ENCODE measurements at places on chromosomes 1 and 21.

GRCh38 chr1:10032590-10033358, at the start of gene UBE4B:
UBE4B (plus strand) TSS chr1:10032958; CDS start chr1:10033671, 713 bp downstream.
- DNase-seq: peak; percentile 99

GRCh38 chr1:24177161-24177560, 9.9 kb downstream of the IFNLR1 start:
- DNase-seq: no peak

GRCh38 chr1:32782086-32782485, 35.1 kb downstream of the YARS1 start:
- no peak for DNase-seq

DNA sequence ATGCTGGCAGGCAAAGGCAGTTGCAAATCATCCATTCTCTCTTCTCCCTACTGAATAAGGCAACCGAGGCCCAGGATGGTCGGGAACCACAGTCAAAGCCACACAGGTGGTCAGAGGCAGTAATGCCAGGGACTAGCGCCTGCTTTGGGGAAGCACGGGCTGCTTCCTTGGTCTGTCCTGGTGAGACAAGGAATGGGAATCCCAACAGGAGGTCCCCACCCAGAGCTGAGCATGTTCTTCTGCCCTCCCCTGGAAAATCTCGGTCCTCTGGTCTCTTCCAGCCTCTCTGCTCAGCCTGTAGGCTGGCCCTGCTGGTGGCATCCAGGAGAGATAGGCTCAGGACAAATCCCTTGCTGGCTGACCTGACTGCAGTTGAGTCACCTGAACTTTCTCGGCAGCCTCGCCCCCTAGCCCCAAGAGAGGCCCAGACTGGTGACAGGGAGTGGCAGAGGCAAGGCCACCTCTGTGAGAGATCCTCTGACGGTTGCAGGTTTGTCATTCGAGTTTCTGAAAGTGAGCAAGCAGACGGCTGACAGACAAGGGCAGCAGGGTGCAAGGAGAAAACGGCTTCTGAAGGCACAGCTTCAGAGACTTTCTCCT, 5.8 kb downstream of the OLIG1 start:
- DNase-seq: no peak

DNA sequence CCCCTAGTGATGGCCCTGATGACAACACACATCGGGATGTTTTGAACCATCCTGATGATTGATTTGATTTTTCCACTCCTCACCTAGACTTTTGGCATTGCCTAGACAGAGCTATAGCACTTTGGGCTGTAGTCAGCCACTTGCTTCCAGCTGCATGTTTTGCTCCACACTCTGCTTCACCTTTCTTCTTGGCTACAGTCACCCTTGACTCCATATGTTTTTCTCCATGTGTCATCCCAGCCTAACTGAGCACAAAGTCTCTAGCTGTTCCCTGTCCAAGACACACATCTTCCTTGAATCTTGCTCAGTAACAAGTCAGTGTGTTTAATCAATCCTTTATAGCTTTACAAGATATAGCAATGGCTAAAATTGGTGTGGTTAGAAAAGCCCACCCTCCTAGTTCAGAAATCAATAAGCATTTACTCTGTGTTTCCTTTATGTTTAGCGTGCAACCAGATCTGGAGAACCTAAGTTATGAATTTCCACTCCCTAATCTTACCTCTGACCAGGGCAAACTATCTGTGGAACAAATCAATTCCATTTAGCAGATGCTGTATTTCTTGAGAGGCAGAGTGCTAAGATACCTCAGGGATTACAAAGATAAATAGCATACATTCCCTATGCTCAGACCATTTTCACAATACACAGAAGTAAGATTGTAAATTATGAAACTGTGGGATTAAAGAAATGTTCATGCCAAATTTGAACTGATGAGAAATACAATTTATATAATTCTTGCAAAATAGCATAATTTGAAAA, 98.4 kb upstream of the LYPLAL1 start:
- DNase-seq: no peak

DNA sequence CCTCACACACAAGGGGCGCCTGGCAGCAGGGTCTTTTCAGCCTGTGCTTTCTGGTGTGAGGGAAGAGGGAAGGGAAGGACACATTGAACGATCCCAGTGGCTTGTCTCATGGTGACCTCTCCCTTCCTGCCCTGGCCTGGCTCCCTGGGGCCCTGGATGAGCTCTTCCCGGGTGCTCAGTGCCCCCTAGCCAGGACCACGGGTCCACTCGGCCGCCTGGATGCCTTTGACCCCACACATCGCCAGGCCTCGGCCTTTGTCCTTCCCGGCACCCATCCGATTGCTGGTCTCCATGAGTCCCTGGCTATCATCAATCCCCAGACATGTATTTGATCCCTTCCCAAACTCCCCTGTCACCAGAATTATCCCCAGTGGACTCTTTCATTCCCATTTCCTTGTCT, 6.0 kb upstream of the TFF3 start:
- no peak for DNase-seq

Measured in heart right ventricle (tissue), 16 donors.